ENCODE measurements at places on chromosomes 4 and X. TPM values are rescaled to one million over a fixed set of nuclear protein-coding genes. Genes with fewer than 3 reads are reported as not detected.

GRCh38 chr4:128862608-128863311 is 53.3 kb downstream of the JADE1 start:
- H3K4me1 ChIP-seq: peaks cover 27% of the 10 kb centered on the region
- H3K27me3 ChIP-seq: no peaks in the 10 kb centered on the region
- peaks cover 53% of the 10 kb centered on the region for H3K36me3 ChIP-seq

Gene UBQLN2
- 39.7 TPM for total RNA-seq

DNA sequence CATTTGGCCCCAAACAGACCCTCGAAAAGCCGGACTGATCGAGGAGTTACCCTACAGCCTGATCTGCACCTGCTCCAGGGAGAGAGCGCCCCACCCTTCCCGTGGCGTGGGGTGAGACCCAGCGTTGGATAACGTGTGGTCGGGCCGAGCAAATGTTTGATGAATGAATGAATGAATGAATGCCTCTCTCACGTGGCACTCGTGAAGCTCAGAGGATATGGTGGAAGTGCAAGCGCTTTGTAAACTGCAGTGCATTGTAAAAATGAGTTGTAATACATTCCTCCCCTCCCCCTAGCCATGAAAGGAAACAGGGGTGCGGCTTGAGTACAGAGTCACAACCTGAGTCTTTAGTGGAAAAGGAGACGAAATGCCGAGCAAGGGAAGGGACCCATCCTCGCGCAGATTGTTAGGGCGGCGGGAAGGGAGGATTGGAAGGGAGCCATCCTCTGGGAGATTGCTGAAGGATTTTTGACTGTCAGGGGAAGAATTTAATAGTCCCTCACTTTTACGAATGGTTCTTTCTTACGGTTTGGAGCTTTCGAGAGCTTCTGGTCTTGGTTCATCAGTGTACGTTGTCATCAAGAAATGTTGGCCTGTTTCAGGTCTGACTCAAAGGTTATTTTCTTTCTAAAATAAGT is 772 bp upstream of the FBXW7 start:
- H3K27me3 ChIP-seq: no peaks in the 10 kb centered on the region
- peak overlapping the region; percentile 95 for H3K4me3 ChIP-seq
- peak overlapping the region; percentile 98 for H3K27ac ChIP-seq
- H3K4me1 ChIP-seq: peaks cover 18% of the 10 kb centered on the region

GRCh38 chr4:109574931-109575804 is 15.1 kb downstream of the MCUB start:
- H3K27ac ChIP-seq: no peak overlapping the region
- peaks cover 6% of the 10 kb centered on the region for H3K4me1 ChIP-seq
- H3K36me3 ChIP-seq: no peaks in the 10 kb centered on the region
- H3K4me3 ChIP-seq: no peak overlapping the region
- no peak for DNase-seq

DNA sequence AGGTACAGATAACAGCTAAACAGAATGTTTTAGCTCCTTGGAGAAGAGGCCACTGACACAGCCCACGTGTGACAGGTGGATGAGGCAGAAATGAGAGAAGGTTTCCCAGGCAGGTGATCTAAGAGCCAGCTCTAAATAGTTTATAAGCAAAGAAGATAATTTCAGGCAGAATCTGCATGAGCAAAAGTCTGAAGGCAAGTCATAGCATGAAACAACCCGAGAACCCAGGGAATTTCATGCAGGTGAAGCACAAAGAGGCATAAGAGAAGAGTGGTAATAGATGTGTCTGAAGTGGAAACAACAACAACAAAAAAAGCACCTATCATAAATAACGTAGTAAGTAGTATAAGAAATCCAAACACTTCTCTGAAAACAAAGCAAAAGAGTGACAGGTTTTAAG is 275.8 kb upstream of the CPEB2 start:
- H3K27ac ChIP-seq: no peak overlapping the region
- H3K4me1 ChIP-seq: no peaks in the 10 kb centered on the region
- no peaks in the 10 kb centered on the region for H3K27me3 ChIP-seq
- no peak overlapping the region for H3K4me3 ChIP-seq
- DNase-seq: no peak

Gene FGA
- not detected for total RNA-seq

DNA sequence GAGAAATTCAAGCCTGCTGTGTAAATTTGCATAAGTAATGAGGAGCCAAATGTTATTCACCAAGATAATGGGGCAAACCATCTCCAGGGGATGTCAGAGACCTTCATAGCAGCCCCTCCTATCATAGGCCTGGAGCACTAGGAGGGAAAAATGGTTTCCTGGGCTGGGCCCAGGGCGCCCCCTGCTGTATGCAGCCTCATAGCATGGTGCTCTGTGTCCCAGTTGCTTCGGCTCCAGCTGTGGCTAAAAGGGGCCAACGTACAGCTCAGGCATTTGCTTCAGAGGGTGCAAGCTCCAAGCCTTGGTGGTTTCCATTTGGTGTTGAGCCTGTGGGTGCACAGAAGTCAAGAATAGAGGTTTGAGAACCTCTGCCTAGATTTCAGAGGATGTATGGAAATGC is 859.3 kb downstream of the RPA4 start:
- H3K4me3 ChIP-seq: no peak overlapping the region
- H3K36me3 ChIP-seq: no peaks in the 10 kb centered on the region
- H3K27me3 ChIP-seq: no peaks in the 10 kb centered on the region
- no peak overlapping the region for H3K27ac ChIP-seq

- H3K36me3 ChIP-seq: no peaks in the 10 kb centered on the region
- H3K4me3 ChIP-seq: no peak overlapping the region
- no peak overlapping the region for H3K27ac ChIP-seq
These were observed 74.0 kb downstream of the STK32B start for GRCh38 chr4:5125321-5125720.

DNA sequence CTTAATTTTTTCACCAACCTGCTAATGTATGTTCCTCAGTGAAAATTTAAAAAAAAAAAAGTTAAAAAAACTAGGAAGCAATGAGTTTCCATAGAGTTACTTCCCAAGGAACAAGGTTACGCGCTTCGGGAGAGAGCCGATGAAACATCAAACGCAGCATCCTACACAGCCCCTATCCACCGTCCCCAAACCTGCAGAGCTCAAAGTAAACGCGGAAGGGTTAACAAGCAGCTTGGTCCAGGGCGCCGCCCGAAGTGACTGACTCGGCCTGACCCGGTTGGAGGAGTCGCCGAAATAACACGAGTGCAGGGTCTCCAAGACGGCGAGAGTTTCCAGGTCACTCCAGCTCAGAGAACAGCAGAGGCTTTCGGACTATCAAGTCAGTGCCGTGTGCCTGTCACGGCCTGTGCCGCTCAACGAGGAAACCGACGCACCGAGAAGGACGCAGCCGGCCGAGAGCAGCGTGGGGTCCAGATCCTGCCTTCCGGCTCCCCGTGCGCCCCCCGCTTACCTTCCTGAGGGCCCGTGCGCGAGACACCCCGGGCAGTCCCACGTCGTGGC is 512 bp downstream of the NOP14 start:
- peaks cover 26% of the 10 kb centered on the region for H3K4me1 ChIP-seq
- peak overlapping the region; percentile 71 for H3K27ac ChIP-seq
- H3K36me3 ChIP-seq: peaks cover 10% of the 10 kb centered on the region
- H3K4me3 ChIP-seq: peak overlapping the region; percentile 71
- H3K27me3 ChIP-seq: no peaks in the 10 kb centered on the region

DNA sequence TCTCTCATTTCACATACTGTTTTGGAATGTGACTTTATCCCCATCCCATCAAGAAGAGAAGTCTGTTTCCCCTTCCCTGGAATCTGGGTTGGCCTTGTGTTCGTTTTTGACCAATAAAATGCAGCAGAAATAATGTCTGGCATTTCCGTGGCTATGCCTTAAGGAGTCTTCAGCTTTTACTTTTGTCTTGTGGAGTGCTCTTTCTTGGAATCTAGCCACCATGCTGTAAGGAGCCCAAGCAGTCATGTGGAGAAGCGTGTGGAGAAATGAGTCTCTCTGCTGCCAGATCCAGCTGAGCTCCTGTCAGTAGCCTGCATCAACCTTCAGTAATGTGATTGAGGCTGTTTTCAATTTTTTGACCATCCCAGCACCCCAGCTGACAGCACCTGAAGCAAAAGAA is 84.4 kb upstream of the ARMCX2 start:
- no peak overlapping the region for H3K27ac ChIP-seq
- peaks cover 2% of the 10 kb centered on the region for H3K27me3 ChIP-seq
- no peaks in the 10 kb centered on the region for H3K36me3 ChIP-seq
- no peaks in the 10 kb centered on the region for H3K4me1 ChIP-seq

- no peaks in the 10 kb centered on the region for H3K27me3 ChIP-seq
- H3K4me1 ChIP-seq: no peaks in the 10 kb centered on the region
- DNase-seq: no peak
- no peak overlapping the region for H3K4me3 ChIP-seq
- no peaks in the 10 kb centered on the region for H3K36me3 ChIP-seq
These were observed 89.7 kb downstream of the PPEF1 start for GRCh38 chrX:18797141-18797540.

Gene MGARP
- 0.35 TPM for total RNA-seq

DNA sequence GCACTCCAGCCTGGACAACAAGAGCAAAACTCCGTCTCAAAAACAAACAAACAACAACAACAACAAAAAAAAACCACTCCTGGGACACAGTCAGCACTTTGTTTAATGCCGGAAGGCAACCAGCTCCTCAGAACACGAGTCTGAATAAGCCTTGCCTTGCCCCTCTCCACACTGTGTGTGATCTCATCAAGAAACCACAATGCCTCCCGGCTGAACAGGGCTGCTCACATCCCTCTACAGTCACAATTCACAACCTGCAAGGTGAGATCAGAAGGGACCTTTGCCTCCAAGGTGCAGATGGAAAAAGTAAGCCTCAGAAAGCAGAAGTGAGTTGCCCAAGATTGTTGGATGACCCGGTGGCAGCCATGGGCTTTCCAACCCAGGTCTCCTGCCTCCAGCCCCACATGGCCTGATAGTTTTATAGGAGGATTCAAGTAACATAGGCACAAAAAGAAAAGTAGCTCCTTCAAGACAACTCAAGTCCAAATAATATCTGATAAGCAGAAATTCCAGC is 80.8 kb downstream of the JAKMIP1 start:
- H3K36me3 ChIP-seq: no peaks in the 10 kb centered on the region
- no peaks in the 10 kb centered on the region for H3K27me3 ChIP-seq
- no peak for DNase-seq
- H3K4me1 ChIP-seq: no peaks in the 10 kb centered on the region

Gene HSFX4
- not detected for total RNA-seq

GRCh38 chr4:40530961-40531635 is 98.6 kb downstream of the RBM47 start:
- DNase-seq: no peak
- H3K27ac ChIP-seq: no peak overlapping the region
- H3K36me3 ChIP-seq: no peaks in the 10 kb centered on the region

- no peaks in the 10 kb centered on the region for H3K27me3 ChIP-seq
- H3K4me3 ChIP-seq: no peak overlapping the region
- no peak for DNase-seq
- no peaks in the 10 kb centered on the region for H3K36me3 ChIP-seq
These were observed 47.5 kb upstream of the GALNT7 start for GRCh38 chr4:173121076-173121561.

GRCh38 chr4:41878991-41879491 is 56.2 kb upstream of the TMEM33 start:
- H3K27me3 ChIP-seq: peaks cover 60% of the 10 kb centered on the region
- no peaks in the 10 kb centered on the region for H3K36me3 ChIP-seq
- H3K27ac ChIP-seq: no peak overlapping the region
- no peak for DNase-seq
- peaks cover 19% of the 10 kb centered on the region for H3K4me1 ChIP-seq

Gene TSPAN6
- not detected for total RNA-seq

DNA sequence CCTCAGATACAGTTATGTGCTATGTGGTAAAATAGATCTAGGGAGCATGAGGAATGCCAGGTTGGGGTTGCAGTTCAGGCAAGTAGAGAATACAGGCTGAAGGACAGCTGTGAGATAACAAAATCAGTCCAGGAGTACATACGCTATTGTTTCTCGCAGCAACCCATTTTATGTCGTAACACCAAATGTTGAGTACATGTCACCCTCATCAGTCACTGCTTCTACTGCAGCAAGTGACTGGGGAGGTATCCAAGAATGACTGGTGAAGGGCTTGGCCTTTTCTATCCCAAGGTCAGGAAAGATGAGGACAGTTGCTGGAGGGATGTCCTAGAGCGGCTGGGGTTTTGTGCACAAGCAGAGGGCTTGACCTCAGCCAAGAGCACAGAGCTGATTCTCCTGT is 172.1 kb downstream of the CBR4 start:
- H3K27ac ChIP-seq: no peak overlapping the region
- DNase-seq: no peak
- H3K4me3 ChIP-seq: no peak overlapping the region
- peaks cover 4% of the 10 kb centered on the region for H3K4me1 ChIP-seq
- H3K27me3 ChIP-seq: peaks cover 7% of the 10 kb centered on the region
- H3K36me3 ChIP-seq: no peaks in the 10 kb centered on the region

DNA sequence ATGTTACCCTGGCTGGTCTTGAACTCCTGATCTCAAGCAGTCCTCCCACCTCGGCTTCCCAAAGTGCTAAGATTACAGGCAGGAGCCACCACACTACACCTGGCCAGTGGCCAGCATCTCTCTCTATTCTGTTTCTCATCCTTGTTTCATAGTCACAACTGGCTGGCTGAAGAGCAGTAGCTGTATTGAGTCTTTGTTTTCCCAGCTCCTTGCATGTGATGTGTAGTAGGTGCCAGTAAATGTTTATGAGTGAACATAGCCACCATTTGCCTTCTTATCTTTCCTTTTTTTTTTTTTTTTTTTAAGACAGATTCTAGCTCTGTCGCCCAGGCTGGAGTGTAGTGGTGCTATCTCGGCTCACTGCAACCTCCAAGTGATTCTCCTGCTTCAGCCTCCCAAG is 23.6 kb downstream of the NUDT9 start:
- no peaks in the 10 kb centered on the region for H3K27me3 ChIP-seq
- no peak for DNase-seq
- H3K4me3 ChIP-seq: no peak overlapping the region
- peaks cover 23% of the 10 kb centered on the region for H3K36me3 ChIP-seq

- H3K27ac ChIP-seq: no peak overlapping the region
- H3K36me3 ChIP-seq: no peaks in the 10 kb centered on the region
- no peaks in the 10 kb centered on the region for H3K4me1 ChIP-seq
- no peak for DNase-seq
These were observed 43.7 kb upstream of the MED14 start for GRCh38 chrX:40778861-40779575.

Gene FREM3
- total RNA-seq: 0.07 TPM

DNA sequence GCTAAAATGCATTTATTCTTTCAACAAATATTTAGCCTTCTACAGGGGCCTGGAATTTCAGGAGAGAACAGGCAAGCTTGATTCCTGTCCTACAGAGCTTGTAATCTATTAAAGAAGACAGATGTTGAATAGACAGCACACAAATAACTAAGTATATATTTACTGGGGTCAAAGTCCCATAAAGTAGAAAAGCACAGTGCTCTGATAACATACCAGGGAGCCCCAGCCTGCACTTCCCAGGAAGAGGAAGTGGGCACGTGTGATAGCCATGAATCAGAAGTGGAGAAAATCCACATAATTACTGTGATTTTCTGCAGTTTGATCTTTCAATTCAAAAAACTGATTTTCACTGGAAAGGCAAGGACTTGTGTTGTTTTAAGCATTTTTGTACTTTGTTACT is 129.1 kb downstream of the EGF start:
- H3K4me3 ChIP-seq: no peak overlapping the region
- H3K27ac ChIP-seq: no peak overlapping the region
- DNase-seq: no peak
- no peaks in the 10 kb centered on the region for H3K4me1 ChIP-seq

Gene IRS4
- total RNA-seq: not detected

- no peak for DNase-seq
- H3K27ac ChIP-seq: no peak overlapping the region
- H3K4me3 ChIP-seq: no peak overlapping the region
These were observed 161.4 kb upstream of the PACRGL start for GRCh38 chr4:20538905-20539304.

GRCh38 chrX:141279476-141279875 is 37.2 kb upstream of the SPANXC start:
- DNase-seq: no peak
- H3K4me3 ChIP-seq: no peak overlapping the region
- no peak overlapping the region for H3K27ac ChIP-seq
- no peaks in the 10 kb centered on the region for H3K36me3 ChIP-seq

Gene FGG
- not detected for total RNA-seq

Data from natural killer cell (primary cell).